ENCODE measurements at places on chromosomes 11 and 22. TPM values are rescaled to one million over a fixed set of nuclear protein-coding genes. Genes with fewer than 3 reads are reported as not detected.

Gene SMIM38
- 0.46 TPM for total RNA-seq

Gene OR2D2
- 0.49 TPM for total RNA-seq

Gene HDHD5
- 37.2 TPM for total RNA-seq

Gene PARVB
- total RNA-seq, result 28.1 TPM

Gene MMP26
- not detected for total RNA-seq

Gene RAB39A
- total RNA-seq, result 3.3 TPM

Gene SERHL2
- 1.6 TPM for total RNA-seq

Gene NAALAD2
- not detected for total RNA-seq

Gene RASGRP2
- total RNA-seq, result 3.7 TPM

Gene DRD4
- 0.95 TPM for total RNA-seq

Gene MISFA
- total RNA-seq, result 5.0 TPM

Gene CD59
- total RNA-seq, result 736 TPM

Gene OR5AR1
- total RNA-seq, result not detected

Gene APOL3
- total RNA-seq, result 3.2 TPM

Gene MYRF
- 2.8 TPM for total RNA-seq

Gene C11orf21
- total RNA-seq, result 0.31 TPM

Gene TEAD1
- 102 TPM for total RNA-seq

Gene APLNR
- not detected for total RNA-seq

Gene ZP1
- total RNA-seq, result not detected

Gene ANO9
- total RNA-seq, result 61.4 TPM

All from Panc1 (cell line).